CD4-positive, alpha-beta memory T cell (primary cell): ENCODE measurements at places on chromosomes 12 and 14. TPM values are rescaled to one million over a fixed set of nuclear protein-coding genes. Genes with fewer than 3 reads are reported as not detected.

- DNase-seq: no peak
- no peaks in the 10 kb centered on the region for H3K4me1 ChIP-seq
- H3K27ac ChIP-seq: no peak overlapping the region
- H3K36me3 ChIP-seq: no peaks in the 10 kb centered on the region
- no peak overlapping the region for H3K4me3 ChIP-seq
Observed at GRCh38 chr12:115008929-115009328, 325.0 kb upstream of the TBX3 start.

- H3K36me3 ChIP-seq: no peaks in the 10 kb centered on the region
- DNase-seq: peak; percentile 6
- no peak overlapping the region for H3K27ac ChIP-seq
- H3K27me3 ChIP-seq: peaks cover 39% of the 10 kb centered on the region
- H3K4me3 ChIP-seq: peak overlapping the region; percentile 61
Observed at GRCh38 chr14:60722357-60723115, 1.6 kb downstream of the SIX4 start.

DNA sequence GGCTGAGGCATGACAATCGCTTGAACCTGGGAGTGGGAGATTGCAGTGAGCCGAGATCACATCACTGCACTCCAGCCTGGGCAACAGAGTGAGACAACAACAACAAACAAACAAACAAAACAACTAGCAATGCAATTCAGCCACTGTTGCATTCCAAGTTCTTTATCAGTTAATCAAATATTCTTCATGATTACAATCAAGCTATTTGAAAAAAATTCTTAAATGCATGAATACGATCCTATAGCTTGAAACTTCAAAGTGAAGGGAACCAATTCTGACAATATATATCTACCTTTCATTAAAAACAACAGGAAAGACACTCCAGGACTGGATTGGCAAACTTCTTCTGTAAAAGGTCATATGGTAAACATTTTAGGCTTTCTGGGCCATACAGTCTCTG lies 31.3 kb upstream of the OTX2 start:
- H3K4me3 ChIP-seq: no peak overlapping the region
- H3K27ac ChIP-seq: no peak overlapping the region

GRCh38 chr14:92848887-92849286 lies 54.8 kb downstream of the GOLGA5 start:
- no peaks in the 10 kb centered on the region for H3K36me3 ChIP-seq
- H3K27me3 ChIP-seq: no peaks in the 10 kb centered on the region

DNA sequence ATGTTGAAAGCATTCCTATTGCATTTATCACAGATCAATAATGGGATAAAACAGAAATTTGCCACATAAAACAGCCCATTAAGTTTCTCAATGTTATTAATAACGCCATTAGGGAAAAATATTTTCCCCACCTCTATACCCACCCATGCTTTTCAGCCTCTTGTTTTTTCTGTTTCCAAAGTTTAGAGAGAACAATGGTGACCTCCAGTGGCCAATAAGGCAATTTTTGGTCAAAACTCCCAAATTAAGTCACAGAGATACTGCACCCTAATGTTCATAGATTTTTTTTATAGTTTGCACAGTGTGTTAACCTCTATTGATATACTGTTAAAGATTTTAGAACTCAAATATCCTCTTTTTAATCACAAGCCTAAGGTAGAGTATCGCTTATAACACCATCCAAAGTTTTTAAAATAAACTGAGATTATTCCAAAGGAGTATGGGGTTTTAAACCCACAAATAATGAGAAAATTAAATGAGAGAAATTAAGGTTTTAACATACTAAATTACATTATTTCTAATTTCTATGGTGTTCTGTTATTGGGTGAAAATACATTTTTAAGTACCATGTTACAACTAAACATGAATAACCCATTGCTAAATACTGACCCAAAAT lies 184.7 kb upstream of the DCN start:
- no peaks in the 10 kb centered on the region for H3K36me3 ChIP-seq
- no peak overlapping the region for H3K4me3 ChIP-seq
- no peaks in the 10 kb centered on the region for H3K27me3 ChIP-seq
- H3K27ac ChIP-seq: no peak overlapping the region
- no peaks in the 10 kb centered on the region for H3K4me1 ChIP-seq

- peaks cover 7% of the 10 kb centered on the region for H3K27me3 ChIP-seq
- no peak within 1 kb of the TSS for H3K27ac ChIP-seq
- DNase-seq: no peak
- no peaks in the 10 kb centered on the region for H3K4me1 ChIP-seq
Observed at GRCh38 chr14:69484444-69485314, at the start of gene PLEKHD1. Gene PLEKHD1, plus strand, starts transcription at chr14:69484728. Its CDS starts 238 bp downstream, at chr14:69484966.

TIGAR gene
- 15.2 TPM for total RNA-seq

GRCh38 chr14:61965030-61965745 lies 203.0 kb downstream of the SNAPC1 start:
- DNase-seq: no peak
- H3K4me3 ChIP-seq: no peak overlapping the region
- no peaks in the 10 kb centered on the region for H3K4me1 ChIP-seq
- no peaks in the 10 kb centered on the region for H3K27me3 ChIP-seq
- H3K27ac ChIP-seq: no peak overlapping the region
- H3K36me3 ChIP-seq: no peaks in the 10 kb centered on the region

NINJ2 gene
- 3.7 TPM for total RNA-seq

SPX gene
- 0.49 TPM for total RNA-seq

- no peak overlapping the region for H3K27ac ChIP-seq
- H3K4me3 ChIP-seq: no peak overlapping the region
- H3K4me1 ChIP-seq: no peaks in the 10 kb centered on the region
- no peaks in the 10 kb centered on the region for H3K27me3 ChIP-seq
- no peaks in the 10 kb centered on the region for H3K36me3 ChIP-seq
- DNase-seq: no peak
Observed at GRCh38 chr12:21907948-21908837, 33.0 kb downstream of the ABCC9 start.

GRCh38 chr12:40152783-40153383 lies 47.0 kb upstream of the SLC2A13 start:
- H3K4me1 ChIP-seq: no peaks in the 10 kb centered on the region
- no peak overlapping the region for H3K27ac ChIP-seq

- H3K36me3 ChIP-seq: no peaks in the 10 kb centered on the region
- no peaks in the 10 kb centered on the region for H3K27me3 ChIP-seq
- DNase-seq: no peak
- no peak overlapping the region for H3K27ac ChIP-seq
- no peak overlapping the region for H3K4me3 ChIP-seq
Observed at GRCh38 chr14:21867541-21867940, 193.9 kb upstream of the OR4E1 start.

DNA sequence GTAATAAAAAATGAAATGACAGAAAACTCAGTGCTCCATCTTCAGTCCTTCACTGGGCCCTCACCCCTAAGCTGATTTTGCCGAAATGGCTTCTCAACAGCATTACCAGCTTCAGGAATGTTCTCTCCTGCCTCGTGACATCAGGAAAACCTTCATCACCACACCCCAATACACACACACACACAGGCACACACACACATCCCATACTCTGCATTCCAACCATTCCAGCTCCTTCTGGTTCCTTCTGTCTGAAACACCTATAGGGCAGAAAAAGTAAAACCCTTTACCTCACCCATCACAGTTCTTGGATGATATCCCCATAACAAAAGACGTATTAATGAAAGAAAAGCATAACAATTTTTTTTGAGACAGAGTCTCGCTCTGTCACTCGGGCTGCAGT lies 75.9 kb downstream of the CCDC60 start:
- no peaks in the 10 kb centered on the region for H3K27me3 ChIP-seq
- no peaks in the 10 kb centered on the region for H3K36me3 ChIP-seq
- DNase-seq: no peak
- no peak overlapping the region for H3K4me3 ChIP-seq
- no peaks in the 10 kb centered on the region for H3K4me1 ChIP-seq

DNA sequence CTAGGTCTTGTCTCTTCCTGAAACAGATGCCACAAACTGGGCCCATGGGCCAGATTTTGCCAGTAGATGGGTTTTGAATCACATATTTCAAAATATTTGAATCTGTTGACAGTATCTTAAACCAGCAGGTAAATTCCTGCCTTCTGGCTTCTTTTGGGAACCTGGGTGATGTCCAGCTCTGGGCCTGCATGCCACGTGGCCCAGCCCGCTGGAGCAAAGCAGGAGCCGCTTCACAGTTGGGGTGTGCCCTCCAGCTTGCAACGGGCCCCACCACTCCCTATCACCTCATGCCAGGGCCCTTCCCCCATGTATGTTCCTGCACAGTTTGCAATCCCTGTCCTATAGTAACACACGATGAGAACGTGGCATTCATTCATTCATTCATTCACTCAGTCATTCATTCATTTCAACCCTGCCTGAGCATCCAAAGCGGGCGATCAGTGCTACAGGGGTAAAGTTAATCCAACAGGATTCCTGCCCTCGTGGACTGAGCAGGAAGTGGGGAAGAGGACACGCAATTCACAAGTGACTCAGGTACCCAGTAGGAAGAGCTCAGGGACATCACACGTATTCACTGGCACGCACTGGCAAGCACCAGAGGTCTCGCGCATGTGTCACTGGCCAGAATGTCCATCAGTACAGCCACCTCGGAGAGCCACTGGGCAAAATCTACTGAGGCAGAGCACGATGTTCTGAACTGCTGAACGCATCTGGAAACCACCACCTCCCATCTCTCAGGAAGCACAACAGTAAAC lies 27.8 kb downstream of the SCARB1 start:
- no peaks in the 10 kb centered on the region for H3K27me3 ChIP-seq
- no peak overlapping the region for H3K4me3 ChIP-seq
- H3K27ac ChIP-seq: no peak overlapping the region
- DNase-seq: no peak
- H3K36me3 ChIP-seq: no peaks in the 10 kb centered on the region

DNA sequence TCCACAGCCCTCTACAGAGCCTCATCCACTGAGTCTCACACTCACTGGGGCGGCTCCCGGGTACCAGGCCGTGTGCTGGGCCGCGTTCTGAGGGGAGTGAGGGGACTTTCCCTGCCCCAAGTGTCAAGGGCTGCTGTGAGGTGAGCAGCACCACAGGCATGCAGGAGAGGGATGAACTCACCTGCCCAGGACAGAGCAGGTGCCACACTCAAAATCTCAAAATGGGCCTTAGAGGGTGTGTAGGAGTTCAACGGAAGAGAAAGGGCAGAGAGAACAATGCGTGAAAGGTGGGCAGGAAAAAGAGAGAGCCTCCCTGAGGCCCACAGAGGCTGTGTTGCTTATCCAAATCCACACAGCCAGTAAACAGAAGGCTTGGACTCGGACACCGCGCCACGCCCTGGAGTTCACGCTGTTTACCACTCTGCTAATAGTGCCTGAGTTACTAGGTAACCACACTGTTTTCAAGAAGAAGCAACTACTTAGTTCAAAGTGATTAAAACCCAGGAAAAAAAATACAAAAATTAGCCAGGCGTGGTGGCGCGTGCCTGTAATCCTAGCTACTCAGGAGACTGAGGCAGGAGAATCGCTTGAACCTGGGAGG lies 32.7 kb downstream of the TSPAN11 start:
- H3K4me3 ChIP-seq: no peak overlapping the region
- H3K36me3 ChIP-seq: no peaks in the 10 kb centered on the region
- H3K27me3 ChIP-seq: no peaks in the 10 kb centered on the region
- H3K4me1 ChIP-seq: no peaks in the 10 kb centered on the region
- no peak overlapping the region for H3K27ac ChIP-seq
